ENCODE measurements at places on chromosomes 7 and 10. TPM values are rescaled to one million over a fixed set of nuclear protein-coding genes. Genes with fewer than 3 reads are reported as not detected.

PPP3CB gene
- total RNA-seq, result 17.9 TPM

GHRHR gene
- total RNA-seq, result 0.27 TPM

CHN2 gene
- under 0.01 TPM for total RNA-seq

PALD1 gene
- 25.0 TPM for total RNA-seq

TWIST1 gene
- 2.8 TPM for total RNA-seq

SMKR1 gene
- 0.28 TPM for total RNA-seq

SPACDR gene
- total RNA-seq, result 1.3 TPM

OR13A1 gene
- not detected for total RNA-seq

ASAH2 gene
- total RNA-seq, result 0.63 TPM

IL2RA gene
- not detected for total RNA-seq

GRM8 gene
- total RNA-seq, result 0.09 TPM

LLCFC1 gene
- not detected for total RNA-seq
